ENCODE measurements at places on chromosomes 4 and X.

GRCh38 chrX:153299855-153300254 is 21.7 kb downstream of the PNMA6F start:
- DNase-seq = no peak

- no peak for DNase-seq
Observed at GRCh38 chr4:183355405-183355804, 33.2 kb upstream of the CLDN24 start.

- DNase-seq = peak; percentile 50
Observed at GRCh38 chr4:89024051-89024675, 32.8 kb downstream of the FAM13A start.

- no peak for DNase-seq
Observed at GRCh38 chr4:6692806-6693205, 872 bp upstream of the S100P start.

GRCh38 chr4:124641715-124642381 is 70.7 kb downstream of the ANKRD50 start:
- DNase-seq = peak; percentile 68

GRCh38 chr4:72112514-72113156 is 80.8 kb downstream of the NPFFR2 start:
- DNase-seq = no peak

- DNase-seq = no peak
Observed at GRCh38 chr4:153488006-153488891, 22.1 kb downstream of the TMEM131L start.
